Esophagus mucosa (tissue), 1 donor: ENCODE measurements at places on chromosomes 5 and 9. TPM values are rescaled to one million over a fixed set of nuclear protein-coding genes. Genes with fewer than 3 reads are reported as not detected.

RBM18 gene
- total RNA-seq, result 15.7 TPM

GPX8 gene
- 6.3 TPM for total RNA-seq

GRM6 gene
- not detected for total RNA-seq

TAL2 gene
- total RNA-seq, result not detected

GARNL3 gene
- 3.1 TPM for total RNA-seq

LHX6 gene
- 1.3 TPM for total RNA-seq

PRDM9 gene
- total RNA-seq, result not detected

SOHLH1 gene
- not detected for total RNA-seq

GRCh38 chr5:168187614-168188013, 103.8 kb upstream of the WWC1 start:
- no peak for ATAC-seq

GRCh38 chr9:26893030-26893676, 551 bp upstream of the CAAP1 start:
- no peak for ATAC-seq

- ATAC-seq, result no peak
Observed at GRCh38 chr5:139705191-139705590, 57.0 kb downstream of the CXXC5 start.

DNA sequence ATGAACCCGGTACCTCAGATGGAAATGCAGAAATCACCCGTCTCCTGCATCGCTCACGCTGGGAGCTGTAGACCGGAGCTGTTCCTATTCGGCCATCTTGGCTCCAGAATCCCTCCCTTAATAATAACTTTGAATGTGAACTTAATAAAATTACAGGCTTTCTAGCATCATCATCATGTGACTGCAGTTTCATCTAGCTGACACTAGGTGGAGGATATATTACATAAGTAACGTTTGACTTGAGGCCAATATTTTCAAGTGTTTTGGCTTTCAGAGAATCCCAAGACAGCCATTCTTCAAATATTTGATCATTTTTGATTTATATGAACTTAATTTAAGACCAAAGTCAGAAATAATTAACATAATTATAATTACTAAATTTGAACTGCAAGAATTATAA, 474.9 kb upstream of the CDH10 start:
- no peak for ATAC-seq

GRCh38 chr9:31210978-31211570, 1173.4 kb upstream of the ACO1 start:
- ATAC-seq, result no peak

DNA sequence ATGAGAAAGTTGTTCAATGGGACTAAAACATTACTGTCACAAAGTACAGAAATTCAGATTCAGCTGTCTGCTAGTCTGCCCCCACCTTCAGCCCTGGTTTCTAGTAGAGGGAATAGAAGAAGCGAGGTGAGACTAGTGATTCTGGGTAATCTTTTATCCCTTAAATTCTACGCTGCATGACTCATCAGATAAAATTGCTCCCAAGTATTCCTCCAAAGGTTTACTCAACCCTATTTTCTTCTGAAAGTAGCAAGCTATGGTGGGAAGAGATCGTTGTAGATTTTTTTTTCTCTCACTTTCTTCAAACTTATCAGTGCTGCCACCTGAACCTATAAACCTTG, 318.9 kb upstream of the RIOK2 start:
- no peak for ATAC-seq

DNA sequence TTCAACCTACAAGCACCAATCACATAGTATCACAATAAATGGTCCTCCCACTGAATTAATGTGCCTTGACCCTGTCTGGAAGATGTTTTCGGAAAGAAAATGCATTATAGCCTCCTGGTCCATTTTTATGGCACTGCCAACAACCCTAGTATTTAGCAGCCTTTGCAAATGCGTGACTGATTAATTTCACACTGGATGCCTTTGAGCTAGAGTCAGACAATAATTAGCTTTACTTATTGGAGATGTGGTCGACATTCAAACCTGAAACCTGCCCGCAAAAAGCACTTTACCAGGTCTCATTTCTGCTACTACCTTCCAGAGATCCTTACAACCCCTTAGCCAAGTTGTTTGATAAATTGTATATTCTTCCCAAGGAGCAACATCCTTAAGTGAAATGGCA, 119.3 kb upstream of the DPYSL3 start:
- ATAC-seq, result no peak

DNA sequence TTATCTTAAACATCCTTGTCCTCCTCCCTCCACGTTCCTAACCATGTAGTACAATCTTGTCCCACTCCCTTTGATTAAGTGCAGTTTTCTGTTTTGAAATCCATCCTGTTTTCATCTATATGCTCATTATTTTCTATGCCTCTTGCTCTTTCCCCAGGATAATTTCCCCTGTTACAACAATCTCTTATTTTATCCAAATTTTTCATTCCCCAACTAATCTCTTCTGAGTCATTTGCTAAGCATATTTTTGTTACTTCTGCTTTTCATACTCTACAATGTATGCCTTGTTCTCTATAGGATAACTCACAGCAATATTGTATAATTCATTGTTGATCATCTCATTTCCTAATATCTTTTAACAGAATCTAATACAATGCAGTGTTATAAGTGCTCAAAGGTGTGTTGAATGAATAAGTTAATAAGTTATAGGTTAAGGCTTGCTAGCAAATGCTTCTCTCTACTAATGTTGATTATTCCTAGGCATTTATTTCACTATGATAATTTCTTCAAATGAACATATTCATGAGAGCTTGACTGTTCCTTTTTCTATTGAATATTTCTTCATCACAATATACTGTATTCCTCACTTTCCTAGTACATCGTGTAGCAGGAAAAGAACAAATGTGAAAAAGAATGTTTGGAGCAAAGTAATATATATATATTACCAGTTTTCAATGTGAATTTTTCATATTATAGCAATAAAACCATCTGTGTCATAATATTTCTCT, 1.5 kb downstream of the OMD start:
- no peak for ATAC-seq

- ATAC-seq, result no peak
Observed at GRCh38 chr5:3153226-3153858, 401.9 kb upstream of the IRX2 start.

GRCh38 chr5:84344788-84345187, 39.9 kb downstream of the EDIL3 start:
- no peak for ATAC-seq

- no peak for ATAC-seq
Observed at GRCh38 chr5:138441221-138441620, 2.4 kb downstream of the REEP2 start.

GRCh38 chr9:734831-735511, 106.5 kb upstream of the DMRT1 start:
- no peak for ATAC-seq

GRCh38 chr9:109828254-109828653, 48.3 kb downstream of the PALM2AKAP2 start:
- no peak for ATAC-seq

DNA sequence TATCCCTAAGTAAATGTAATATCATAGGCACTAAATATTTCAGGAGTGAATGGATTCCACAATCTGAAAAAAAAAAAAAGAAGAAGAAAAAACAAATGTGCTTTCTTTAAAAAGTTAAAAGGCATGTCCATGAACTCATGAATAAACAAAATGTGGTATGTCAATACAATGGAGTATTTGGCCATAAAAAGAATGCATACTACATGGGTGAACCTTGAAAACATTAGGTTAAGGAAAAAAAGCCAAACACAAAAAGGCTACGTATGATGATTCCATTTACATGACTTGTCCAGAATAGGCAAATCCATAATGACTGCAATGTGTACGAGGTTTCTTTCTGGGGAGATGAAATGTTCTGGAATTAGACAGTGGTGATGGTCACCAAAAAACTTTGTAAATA, 45.3 kb downstream of the FNIP1 start:
- ATAC-seq, result no peak

DNA sequence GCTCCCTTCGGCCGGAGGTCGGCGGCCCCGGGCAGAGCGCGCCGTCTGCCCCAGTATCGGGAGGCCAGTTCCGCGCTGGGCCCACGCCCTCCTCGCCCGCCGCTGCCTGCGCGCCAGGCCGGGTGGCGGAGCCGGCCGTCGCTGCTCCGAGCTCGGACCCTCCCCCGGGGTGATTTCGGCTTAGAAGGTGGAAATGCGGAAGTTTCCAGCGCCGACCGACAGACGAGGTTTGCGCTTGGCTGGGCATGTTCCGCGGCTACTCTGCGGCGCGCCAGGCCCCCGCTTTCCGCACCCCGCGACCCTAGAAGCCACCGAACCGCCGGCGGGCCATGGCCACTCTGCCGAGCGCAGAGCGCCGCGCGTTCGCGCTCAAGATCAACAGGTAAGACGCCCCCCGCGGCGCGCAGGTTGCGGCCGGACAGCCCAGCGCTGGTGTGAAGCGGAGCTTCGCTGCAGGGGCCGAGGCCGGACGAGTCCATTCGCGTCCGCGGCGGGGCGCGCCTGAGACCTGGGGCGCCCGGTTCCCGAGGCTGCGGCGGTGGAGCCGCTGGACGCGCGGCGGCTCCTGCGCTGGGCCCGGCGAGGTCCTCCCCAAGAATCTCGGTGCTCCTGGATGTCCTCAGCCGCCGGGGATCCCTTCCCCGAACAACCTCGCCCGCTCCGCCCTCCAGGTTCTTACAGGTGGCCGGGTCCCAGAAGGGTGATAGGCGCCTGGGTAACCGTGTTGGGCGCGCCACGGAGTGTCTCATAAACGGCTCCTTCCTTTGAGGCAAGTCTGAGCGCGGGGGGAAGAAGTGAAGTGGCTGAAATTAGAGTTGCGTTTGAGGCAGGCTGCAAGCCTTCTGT, at the start of gene DOCK8:
TSS of gene DOCK8 (plus strand) at position 218 of the 846 bp plus-strand sequence. CDS start at position 330, 112 bp downstream.
- peak; percentile 86 for ATAC-seq

DNA sequence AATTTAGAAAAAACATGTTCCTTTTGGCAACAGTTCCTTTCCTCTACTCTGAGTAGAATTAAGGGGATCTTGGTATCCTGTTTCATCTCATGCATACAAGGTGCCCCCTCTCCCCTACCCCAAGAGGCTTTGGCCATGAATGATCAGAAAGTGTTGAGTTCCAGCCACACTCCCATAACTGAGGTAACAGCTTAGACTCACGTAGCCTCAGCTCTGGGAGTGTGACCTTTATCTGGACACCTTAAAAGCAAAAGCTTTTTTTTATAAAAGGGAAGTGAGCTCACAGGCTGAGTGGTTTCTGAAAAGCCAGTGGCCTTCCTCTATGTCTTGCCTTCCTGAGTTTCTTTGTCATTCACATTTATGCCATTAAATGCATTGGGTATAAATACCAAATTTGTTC, 900 bp upstream of the HAVCR2 start:
- no peak for ATAC-seq

GRCh38 chr5:58456026-58456425, 3.9 kb downstream of the PLK2 start:
- ATAC-seq, result no peak

- ATAC-seq, result peak; percentile 44
Observed at GRCh38 chr5:58019614-58020013, 440.3 kb downstream of the PLK2 start.

DNA sequence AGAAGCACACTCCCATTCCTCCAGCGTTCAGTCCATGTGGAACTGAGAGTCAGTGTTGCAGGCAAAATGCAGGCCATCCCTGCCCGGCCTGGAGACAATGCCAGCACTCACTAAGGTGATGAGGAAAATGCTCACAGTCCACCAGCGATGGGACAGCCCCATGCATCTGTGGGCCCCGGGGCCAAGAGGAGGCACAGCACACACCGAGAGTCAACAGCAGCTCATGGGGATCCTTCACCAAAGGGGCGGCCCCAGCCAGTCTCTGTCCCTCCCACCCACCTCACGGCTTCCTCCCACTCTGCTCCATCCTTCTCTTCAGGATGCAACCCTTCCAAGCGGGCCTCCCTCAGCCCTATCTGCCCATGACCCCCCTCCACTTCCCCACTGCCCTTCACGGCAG, 6.2 kb downstream of the SEMA4D start:
- ATAC-seq, result no peak

GRCh38 chr5:177089825-177090641, 3.3 kb downstream of the FGFR4 start:
- no peak for ATAC-seq

DNA sequence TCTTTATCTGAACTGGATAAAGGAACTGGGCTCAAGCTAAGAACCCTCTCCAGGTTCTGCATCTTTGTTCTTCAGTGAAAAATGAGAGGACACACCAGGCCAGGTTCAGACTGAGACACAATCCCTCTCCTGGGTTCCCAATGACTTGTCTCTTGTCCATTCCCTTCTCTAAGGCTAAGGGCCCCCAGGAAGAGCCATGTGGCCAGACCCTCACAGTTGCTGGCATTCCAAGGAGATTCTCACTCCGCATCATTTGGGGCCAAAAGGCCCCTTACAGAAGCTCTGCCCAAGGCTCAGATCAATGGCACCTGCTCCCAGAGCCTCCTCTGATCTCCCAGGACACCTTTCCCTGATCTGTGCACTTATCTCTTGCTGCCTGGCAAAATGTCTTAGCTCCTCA, 4.9 kb downstream of the IL4 start:
- ATAC-seq, result no peak

DNA sequence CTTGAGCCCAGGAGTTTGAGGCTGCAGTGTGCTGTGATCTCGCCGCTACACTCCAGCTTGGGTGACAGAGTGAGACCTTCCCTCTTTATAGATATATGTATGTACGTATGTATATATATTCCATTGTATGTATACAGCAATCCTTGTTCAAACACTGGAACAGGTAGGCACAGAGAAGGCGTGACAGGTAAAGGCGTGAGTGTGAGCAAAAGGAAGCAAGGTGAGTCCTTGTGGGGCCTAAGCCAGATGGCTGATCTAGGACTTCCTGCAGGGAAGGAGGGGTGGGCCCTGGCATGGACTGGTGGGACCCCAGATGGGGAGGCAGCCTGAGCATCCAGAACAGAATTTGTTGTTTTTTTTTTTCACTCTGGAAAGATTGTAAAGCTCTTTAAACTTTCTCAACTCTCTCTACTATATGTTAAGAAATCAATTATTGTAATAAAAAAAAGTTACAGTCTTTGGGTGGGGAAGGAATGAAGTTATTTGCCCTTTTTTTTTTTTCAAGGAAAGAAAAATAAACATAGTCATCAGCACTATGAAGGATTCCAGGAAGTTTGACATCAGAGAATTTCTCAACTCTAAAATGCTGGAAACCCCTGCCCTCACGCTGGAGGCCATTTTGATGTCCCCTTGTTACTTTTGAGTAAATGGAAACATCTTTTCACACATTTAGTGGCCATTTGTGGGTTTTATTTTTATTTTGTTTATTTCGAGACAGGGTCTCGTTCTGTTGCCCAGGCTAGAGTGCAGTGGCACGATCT, 38.9 kb upstream of the STXBP1 start:
- ATAC-seq, result no peak

GRCh38 chr9:89536600-89536999, 38.7 kb upstream of the SEMA4D start:
- no peak for ATAC-seq

GRCh38 chr9:27719711-27720110, 146.4 kb upstream of the C9orf72 start:
- ATAC-seq, result no peak
